ENCODE measurements at places on chromosomes 4 and X.

DNA sequence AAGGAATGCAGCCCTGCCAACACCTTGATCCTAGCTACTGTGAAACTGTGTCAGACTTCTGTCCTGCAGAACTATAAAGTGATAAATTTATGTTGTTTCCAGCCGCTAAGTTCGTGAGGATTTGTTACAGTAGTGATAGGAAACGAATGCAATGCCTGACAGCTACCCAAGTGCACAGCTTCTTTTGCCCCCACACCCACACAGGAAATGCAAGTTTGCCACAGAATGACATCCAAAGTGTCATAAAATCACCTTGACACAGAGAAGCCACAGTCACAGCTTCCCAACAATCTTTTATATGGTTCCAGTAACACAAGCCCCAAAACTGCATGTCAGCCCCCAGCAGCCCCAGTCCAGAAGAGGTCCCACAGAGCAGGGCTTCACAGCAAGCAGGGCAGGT lies 216.9 kb upstream of the S100G start:
- DNase-seq: no peak

- no peak for DNase-seq
Measured at GRCh38 chrX:30280428-30280827, 28.8 kb downstream of the NR0B1 start.

DNA sequence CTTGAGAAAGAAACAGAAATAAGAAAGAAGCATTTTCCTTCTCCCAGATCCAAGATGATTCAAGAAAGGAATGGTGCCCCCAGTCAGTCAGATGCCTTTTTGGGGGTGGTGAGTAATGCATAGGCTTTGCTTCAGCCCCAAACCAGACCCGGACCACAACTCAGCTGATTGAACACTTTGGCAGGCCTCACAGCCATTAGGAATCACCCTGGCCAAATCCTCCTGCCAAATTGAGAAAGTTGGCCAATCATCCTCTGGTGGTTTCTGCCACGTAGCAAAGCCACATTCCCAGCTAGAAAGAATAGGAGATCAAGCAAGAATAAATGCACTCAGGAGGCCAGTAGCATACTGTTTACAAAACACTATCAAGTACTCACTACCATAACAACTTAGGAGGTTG lies 33.7 kb downstream of the FRMD7 start:
- no peak for DNase-seq

GRCh38 chr4:169807934-169808509 lies 50.3 kb upstream of the HPF1 start:
- DNase-seq: no peak

- DNase-seq: no peak
Measured at GRCh38 chr4:153506341-153507309, 40.5 kb downstream of the TMEM131L start.

- no peak for DNase-seq
Measured at GRCh38 chrX:5575407-5575806, 653.3 kb downstream of the NLGN4X start.

GRCh38 chrX:149631234-149632165 lies at the start of gene TMEM185A:
Gene TMEM185A (minus strand): TSS chrX:149631792. CDS start chrX:149631580, 212 bp downstream.
- peak; percentile 59 for DNase-seq

DNA sequence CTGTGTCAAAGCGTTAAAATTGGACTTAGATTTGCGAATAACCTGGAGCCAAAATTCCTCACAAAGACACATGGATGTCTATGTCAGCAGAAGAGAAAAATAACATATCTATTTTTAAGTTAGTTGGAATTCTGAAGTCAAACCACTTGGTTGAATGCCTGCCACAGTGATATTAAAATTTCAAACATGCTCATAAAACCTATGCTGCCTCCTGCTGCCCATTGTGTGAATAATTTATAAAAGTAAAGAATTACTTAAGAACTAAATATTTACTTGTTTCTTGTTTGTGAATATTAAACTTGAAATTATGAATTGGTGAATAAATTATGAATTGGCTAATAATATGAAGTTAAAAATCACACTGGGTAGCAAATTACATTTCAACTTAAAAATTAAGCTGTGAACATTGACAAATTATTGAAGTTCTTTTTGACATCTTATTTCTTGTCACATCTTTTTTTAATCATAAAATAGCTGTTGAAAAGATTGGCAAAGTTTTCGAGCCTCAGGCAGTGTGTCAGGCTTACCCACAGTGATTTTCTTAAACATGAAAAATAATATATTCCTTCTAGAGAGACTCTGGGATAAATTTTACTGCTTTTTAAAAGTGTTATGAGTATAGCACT lies 35.4 kb downstream of the FABP2 start:
- peak; percentile 1 for DNase-seq

GRCh38 chrX:24231131-24231540 lies 81.6 kb downstream of the ZFX start:
- no peak for DNase-seq

- DNase-seq: no peak
Measured at GRCh38 chr4:36187723-36188333, 56.5 kb downstream of the ARAP2 start.

DNA sequence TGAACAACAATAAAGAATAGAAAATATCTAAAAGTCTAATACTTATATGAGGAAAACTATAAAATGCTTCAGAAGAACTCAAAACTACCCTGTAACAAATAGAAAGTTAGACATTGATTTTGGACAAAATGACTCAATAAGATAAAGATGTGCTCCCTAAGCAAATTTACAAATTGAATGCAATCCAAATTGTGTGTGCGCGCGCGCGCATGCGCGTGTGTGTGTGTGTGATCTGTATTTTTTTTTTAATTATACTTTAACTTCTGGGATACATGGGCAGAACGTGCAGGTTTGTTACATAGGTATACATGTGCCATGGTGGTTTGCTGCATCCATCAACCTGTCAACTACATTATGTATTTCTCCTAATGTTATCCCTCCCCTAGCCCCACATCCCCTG lies 320.8 kb upstream of the INTU start:
- no peak for DNase-seq

- no peak for DNase-seq
Measured at GRCh38 chrX:124827258-124827845, 481.0 kb downstream of the SH2D1A start.

- no peak for DNase-seq
Measured at GRCh38 chrX:91414713-91415112, 19.9 kb upstream of the PABPC5 start.

DNA sequence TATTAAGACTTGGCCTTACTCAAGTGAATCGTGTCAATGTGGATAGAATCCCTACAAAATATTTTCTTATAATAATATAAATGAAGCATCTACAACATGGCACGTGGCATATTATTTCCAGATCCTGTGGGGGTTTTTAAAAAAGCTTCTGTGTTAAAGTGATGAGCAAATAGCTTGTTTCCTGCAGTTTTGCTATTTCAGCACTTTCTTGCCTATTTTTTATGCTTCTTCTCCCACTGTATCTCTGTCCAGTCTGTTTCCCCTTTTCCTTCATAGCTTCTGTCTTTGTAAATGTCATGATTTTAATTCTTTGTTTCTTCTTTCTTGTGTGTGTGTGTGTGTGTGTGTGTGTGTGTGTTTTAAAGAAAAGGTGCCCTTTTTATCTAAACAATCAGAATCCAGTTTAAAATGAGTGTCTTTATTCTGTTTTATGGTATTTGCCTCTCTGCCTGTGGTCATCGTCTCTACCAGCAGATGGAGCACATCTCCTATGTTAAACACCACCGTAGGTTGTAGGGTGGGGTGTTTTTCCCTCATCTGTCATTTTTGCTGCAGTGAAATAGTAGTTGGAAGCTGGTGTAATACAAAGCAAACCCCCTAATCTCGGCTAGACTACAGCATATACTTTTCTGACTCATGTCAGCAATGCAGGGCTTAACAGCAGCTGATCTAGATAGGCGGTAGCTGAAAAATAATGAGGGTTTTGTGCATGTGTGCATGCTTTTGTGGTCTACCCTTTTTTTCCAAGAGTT lies 33.1 kb downstream of the FTHL17 start:
- no peak for DNase-seq

DNA sequence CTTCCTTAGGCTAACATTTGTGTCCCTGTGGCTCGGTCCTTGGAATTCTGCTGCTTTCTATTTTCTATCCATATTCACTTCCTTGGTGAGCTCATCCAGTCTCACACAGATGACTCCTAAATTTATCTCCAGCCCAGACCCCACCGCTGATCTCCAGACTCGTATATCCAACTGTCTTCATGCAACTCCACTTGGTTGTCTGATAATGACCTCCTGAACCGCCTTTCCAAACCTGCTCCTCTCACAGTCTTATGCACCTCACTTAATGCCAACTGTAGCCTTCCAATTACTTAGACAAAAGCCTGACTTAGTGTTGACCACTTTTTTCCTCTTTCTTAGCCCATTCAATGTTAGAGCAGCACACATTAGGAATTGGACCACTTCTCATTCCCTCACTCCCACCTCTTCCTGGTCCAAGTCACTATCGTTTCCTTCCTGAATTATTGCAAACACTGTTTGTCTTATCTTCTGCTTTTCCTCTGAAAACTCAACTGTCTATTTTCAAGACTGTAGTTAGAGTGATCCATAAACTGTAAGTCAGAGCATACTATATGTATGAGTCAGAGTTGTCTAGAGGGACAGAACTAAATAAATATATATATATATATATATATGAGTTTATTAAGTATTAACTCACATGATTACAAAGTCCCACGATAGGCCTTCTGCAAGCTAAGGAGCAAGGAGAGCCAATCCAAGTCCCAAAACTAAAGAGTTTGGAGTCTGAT lies 292.5 kb downstream of the UNC5C start:
- DNase-seq: no peak

DNA sequence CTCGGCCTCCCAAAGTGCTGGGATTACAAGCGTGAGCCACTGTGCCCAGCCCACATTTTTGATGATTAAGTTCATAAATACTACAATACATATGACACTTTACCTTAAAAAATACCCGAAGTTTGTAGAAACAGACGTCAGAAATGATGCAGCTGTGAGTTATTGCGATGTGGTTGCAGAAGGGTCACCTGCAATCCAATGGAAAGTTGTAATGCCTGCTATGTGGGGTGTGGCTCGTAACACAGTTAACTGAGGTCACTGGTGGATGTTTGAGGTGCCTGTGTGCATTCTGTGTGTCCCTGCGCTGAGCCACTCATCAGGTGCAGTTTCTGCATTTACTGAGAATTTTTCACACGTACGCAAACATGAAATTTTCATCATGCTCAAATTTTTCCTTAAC lies 64.1 kb downstream of the ANXA5 start:
- no peak for DNase-seq

DNA sequence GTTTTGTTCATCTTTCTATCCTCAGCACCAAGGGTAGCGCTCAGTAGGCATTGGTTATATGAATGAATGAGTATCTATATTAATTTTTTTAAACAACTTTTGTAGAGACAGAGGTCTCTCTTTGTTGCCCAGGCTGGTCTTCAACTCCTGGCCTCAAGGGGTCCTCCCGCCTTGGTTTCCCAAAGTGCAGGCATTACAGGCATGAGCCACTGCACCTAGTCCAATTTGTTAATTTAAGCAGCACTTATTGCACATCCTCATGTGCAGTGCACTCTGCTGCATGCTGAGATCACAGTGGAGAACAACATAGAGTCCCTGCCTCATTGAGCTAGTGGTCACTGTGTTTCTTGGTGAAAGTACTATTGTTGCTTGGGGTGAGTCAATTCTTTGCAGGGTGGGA lies 94.4 kb downstream of the NHSL2 start:
- DNase-seq: no peak

GRCh38 chrX:17692709-17693346 lies 44.5 kb upstream of the SCML1 start:
- no peak for DNase-seq

- DNase-seq: no peak
Measured at GRCh38 chrX:41468647-41469323, 21.6 kb downstream of the NYX start.

- DNase-seq: no peak
Measured at GRCh38 chr4:41448934-41449333, 89.0 kb upstream of the LIMCH1 start.

Measured in activated T-helper 9 cell treated with anti-CD3 and anti-CD28 coated beads, Interleukin-2, amount 50 U/mL, for 16 hours (primary cell).